ENCODE measurements at places on chromosomes 3 and 15.

DNA sequence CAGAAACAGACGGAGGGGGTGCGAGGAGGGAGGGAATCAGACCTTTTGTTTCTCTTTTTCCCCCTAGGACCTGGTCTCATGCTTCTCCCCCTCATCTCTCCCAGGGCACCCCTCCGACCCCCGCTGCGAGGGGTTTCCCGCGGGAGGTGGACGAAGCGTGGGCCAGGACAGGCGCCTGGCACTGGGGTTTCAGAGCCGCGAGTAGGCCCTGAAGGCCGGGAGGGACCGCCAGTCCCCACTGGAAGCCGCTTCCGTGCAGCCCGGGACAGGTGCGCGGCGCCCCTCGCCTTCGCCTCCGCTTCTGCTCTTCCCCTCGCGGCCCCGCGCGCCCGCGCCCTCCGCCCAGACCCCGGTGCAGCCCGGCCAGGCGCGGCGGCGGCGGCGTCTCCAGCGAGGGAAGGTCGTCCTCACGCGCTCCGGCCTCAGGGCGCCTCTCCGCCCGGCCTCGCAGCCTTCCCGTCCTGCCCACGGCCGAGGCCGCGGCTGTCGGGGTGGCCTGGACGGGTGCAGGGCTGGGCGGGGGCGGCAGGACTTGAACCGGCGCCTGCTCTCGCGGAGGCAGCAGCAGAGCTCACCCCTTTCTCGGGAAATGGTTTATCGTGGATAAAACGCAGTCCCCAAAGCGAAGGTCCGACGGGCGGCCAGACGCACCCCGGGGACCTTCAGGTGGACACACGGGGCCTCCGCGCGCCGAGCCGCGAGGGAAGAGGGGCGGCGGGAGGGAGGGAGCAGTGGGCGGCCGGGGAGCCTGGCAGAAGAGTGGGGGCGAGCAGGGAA lies 31.5 kb upstream of the ADAMTS17 start:
- DNase-seq, result no peak

GRCh38 chr3:32743934-32744333 lies 58.9 kb downstream of the CNOT10 start:
- no peak for DNase-seq

DNA sequence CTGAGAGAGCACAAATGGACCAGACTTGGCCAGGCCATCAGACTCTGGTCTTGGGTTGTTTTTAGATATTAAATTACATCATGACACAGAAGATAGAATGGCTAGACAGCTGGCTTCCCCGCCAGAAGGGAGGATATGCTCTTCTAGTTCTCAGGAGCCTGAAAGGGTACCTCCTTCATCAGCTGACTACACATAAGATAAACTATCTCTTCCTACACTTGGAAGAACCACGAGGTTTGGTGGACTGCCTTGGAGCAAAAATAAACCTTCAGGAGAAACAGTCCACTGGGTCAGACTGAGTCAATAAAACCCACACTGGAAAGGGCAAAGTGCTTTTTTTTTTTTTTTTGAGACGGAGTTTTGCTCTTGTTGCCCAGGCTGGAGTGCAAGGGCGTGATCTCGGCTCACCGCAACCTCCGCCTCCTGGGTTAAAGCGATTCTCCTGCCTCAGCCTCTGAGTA lies 26.3 kb upstream of the DYNC1LI1 start:
- no peak for DNase-seq

- DNase-seq, result peak; percentile 97
Observed at GRCh38 chr3:193962986-193963685, 172.8 kb upstream of the HES1 start.
